Psoas muscle (tissue), 8 donors: ENCODE measurements at places on chromosomes 12 and 14. TPM values are rescaled to one million over a fixed set of nuclear protein-coding genes. Genes with fewer than 3 reads are reported as not detected.

ZDHHC22 gene
- not detected for total RNA-seq

- H3K4me3 ChIP-seq: no peak overlapping the region
- no peaks in the 10 kb centered on the region for H3K4me1 ChIP-seq
- H3K36me3 ChIP-seq: no peaks in the 10 kb centered on the region
- no peak overlapping the region for H3K27ac ChIP-seq
Observed at GRCh38 chr12:64864319-64864718, 39.9 kb downstream of the TBC1D30 start.

CIT gene
- 2.4 TPM for total RNA-seq

GRCh38 chr12:109153821-109154441, 37.5 kb downstream of the ACACB start:
- H3K27me3 ChIP-seq: no peaks in the 10 kb centered on the region
- no peak for DNase-seq
- H3K27ac ChIP-seq: peak overlapping the region; percentile 80
- H3K4me1 ChIP-seq: peaks cover 66% of the 10 kb centered on the region

FLRT2 gene
- 10.2 TPM for total RNA-seq

DNA sequence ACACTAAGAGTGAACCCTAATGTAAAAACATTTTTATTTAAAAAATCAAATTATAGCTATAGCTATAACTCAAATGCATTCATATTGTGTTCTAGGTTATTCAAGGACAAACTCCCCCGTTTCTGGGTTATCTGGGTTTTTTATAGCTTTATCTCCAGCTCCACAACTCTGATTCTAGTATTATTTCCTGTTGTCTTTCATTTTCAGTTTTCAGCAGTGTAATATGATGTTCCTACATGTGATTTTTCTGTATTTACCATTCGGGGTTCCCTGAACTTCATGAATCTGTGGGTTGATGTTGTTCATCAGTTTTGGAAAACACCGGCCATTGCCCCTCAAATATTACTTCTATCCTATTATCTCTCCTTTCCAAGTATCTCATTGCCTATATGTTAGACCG, 221.9 kb upstream of the FOXN3 start:
- H3K27me3 ChIP-seq: no peaks in the 10 kb centered on the region
- no peak for DNase-seq
- H3K27ac ChIP-seq: no peak overlapping the region
- no peak overlapping the region for H3K4me3 ChIP-seq

DNA sequence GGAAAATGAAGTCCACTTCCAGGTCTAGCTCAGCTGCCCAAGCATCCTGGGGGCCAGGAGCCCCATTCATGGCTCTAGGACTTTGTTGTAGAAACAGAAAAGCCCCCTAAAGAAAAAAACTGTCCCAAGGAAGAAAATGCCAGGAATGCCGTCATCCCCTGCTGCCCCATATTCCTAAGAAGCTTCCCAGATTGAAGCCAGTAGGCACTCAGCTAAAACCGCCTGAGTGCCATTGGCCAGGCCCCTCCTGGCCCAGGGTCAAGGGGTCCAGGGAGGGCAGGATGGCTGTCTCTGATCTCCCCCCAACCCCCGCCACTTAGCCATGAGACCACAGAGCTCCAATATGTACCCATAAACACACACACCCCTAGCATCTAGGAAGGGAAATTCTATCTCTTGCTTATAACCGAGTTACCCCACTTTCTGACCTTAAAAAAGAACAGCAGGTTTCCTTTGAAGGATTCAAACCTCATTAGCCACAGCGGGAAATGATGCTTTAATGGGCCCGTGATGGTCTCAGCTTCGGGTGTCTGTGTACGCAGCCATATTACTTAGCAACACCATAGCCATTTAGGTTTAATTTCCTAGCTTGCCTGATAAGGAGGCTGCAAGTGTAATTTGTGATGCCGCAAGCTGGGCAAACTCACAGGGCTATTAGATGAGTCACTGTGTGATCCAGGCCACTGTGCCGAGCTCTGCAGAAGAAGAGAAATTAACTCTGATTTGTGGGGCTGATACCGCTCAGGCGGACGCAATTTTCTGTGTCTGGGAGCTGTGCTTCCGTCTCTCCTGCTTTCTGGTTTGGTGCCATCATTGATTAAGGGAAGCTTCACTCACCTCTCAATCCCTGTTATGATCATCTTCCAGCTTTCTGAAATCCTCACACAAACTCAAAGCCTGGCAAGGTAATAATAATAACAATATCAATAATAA, 84.2 kb downstream of the GCH1 start:
- H3K27me3 ChIP-seq: no peaks in the 10 kb centered on the region
- no peak overlapping the region for H3K4me3 ChIP-seq
- H3K36me3 ChIP-seq: no peaks in the 10 kb centered on the region
- no peak for DNase-seq
- H3K27ac ChIP-seq: no peak overlapping the region

DNA sequence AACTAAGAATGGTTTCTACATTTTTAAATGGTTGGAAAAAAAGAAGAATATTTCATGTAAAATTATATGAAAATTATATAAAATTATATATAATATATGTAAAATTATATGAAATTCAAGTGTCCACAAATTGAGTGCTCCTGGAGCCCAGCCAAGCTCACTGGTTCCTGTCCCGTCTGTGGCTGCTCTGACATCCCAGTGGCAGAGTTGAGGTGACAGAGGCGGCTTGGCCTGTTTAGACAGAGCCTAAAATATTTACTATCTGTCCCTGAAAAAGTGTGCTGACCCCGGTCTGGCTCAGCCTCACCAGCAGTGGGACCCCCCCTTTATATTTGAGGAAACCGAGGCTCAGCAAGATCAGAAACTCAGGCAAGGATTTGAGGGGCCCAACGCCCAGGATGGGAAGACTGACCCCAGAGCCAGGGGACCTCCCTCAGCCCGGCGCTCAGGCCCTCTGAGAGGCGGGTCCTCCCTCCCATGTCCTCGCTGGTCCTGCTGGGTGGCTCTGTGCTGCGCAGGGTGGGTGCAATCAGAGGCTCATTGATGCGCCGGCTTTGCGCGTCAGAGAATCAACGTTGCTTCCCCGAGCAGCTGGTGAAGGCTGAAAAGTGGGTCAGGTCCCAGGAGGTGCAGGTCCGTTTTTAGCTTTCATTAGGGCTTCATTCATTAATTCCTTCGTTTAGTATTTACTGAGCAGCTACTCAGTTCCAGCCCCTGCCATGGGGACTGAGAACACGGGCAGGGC, 21.5 kb upstream of the BEGAIN start:
- H3K27me3 ChIP-seq: peaks cover 14% of the 10 kb centered on the region
- no peaks in the 10 kb centered on the region for H3K36me3 ChIP-seq
- DNase-seq: no peak
- H3K4me3 ChIP-seq: no peak overlapping the region
- no peaks in the 10 kb centered on the region for H3K4me1 ChIP-seq

DNA sequence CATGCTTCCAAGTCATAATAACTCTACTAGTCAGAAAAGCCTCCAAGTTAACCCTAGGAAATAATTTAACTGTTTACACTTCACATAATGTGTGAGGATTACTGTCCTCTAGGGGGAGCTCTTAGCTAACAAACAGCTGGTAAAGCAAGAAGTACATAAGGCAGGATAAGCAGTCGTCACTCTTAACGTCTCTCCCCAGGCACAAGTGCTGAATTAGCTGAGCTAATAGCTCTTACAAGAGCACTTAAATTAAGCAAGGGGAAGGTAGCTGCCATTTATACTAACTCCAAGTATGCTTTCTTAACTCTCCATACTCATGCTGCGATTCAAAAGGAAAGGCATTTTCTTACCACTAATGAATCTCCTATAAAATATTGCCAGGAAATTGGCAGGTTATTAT, 79.3 kb upstream of the TSPAN11 start:
- H3K4me3 ChIP-seq: no peak overlapping the region
- no peak for DNase-seq

- H3K27ac ChIP-seq: no peak overlapping the region
- no peak overlapping the region for H3K4me3 ChIP-seq
- no peaks in the 10 kb centered on the region for H3K27me3 ChIP-seq
- H3K36me3 ChIP-seq: no peaks in the 10 kb centered on the region
- H3K4me1 ChIP-seq: no peaks in the 10 kb centered on the region
- no peak for DNase-seq
Observed at GRCh38 chr12:93982771-93983315, 165.5 kb upstream of the PLXNC1 start.

GRCh38 chr12:69131077-69131476, 108.3 kb upstream of the CPSF6 start:
- H3K36me3 ChIP-seq: no peaks in the 10 kb centered on the region
- no peaks in the 10 kb centered on the region for H3K27me3 ChIP-seq
- H3K4me3 ChIP-seq: no peak overlapping the region
- DNase-seq: no peak
- no peaks in the 10 kb centered on the region for H3K4me1 ChIP-seq

GRCh38 chr12:121260091-121260490, 36.4 kb downstream of the CAMKK2 start:
- H3K27ac ChIP-seq: no peak overlapping the region
- no peaks in the 10 kb centered on the region for H3K27me3 ChIP-seq
- H3K36me3 ChIP-seq: peaks cover 3% of the 10 kb centered on the region
- H3K4me1 ChIP-seq: no peaks in the 10 kb centered on the region

GPRC5A gene
- 0.28 TPM for total RNA-seq

CCNB1IP1 gene
- total RNA-seq: 37.0 TPM

GRCh38 chr12:56152132-56152755, at the start of gene MYL6B:
MYL6B (plus strand) TSS chr12:56152587; CDS start chr12:56153919, 1,332 bp downstream.
- H3K4me1 ChIP-seq: peaks cover 25% of the 10 kb centered on the region
- H3K27me3 ChIP-seq: no peaks in the 10 kb centered on the region
- peak; percentile 97 for DNase-seq
- no peaks in the 10 kb centered on the region for H3K36me3 ChIP-seq

STAC3 gene
- total RNA-seq: 1,127 TPM

GRCh38 chr12:64746663-64747062, 12.5 kb downstream of the GNS start:
- no peak overlapping the region for H3K4me3 ChIP-seq
- no peak overlapping the region for H3K27ac ChIP-seq
- DNase-seq: no peak
- no peaks in the 10 kb centered on the region for H3K27me3 ChIP-seq

- no peak for DNase-seq
- H3K4me1 ChIP-seq: no peaks in the 10 kb centered on the region
Observed at GRCh38 chr12:47910981-47911380, 6.2 kb upstream of the VDR start.

DNA sequence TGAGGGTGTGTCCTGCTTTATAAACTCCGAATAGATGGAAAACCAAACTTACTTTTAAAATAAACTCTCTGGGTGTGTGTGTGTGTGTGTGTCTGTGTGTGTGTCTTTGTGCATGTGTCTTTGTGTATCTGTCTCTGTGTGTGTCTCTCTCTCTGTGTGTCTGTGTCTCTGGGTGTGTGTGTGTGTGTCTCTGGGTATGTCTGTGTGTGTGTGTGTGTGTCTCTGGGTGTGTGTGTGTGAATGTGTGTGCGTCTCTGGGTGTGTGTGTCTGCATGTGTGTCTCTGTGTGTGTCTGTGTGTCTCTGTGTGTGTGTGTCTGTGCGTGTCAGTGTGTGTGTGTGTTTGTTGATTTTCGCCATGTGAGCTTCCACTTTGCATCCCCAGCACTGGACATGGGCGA, 9.2 kb downstream of the RAN start:
- H3K4me1 ChIP-seq: no peaks in the 10 kb centered on the region
- no peak overlapping the region for H3K4me3 ChIP-seq
- DNase-seq: no peak

DNA sequence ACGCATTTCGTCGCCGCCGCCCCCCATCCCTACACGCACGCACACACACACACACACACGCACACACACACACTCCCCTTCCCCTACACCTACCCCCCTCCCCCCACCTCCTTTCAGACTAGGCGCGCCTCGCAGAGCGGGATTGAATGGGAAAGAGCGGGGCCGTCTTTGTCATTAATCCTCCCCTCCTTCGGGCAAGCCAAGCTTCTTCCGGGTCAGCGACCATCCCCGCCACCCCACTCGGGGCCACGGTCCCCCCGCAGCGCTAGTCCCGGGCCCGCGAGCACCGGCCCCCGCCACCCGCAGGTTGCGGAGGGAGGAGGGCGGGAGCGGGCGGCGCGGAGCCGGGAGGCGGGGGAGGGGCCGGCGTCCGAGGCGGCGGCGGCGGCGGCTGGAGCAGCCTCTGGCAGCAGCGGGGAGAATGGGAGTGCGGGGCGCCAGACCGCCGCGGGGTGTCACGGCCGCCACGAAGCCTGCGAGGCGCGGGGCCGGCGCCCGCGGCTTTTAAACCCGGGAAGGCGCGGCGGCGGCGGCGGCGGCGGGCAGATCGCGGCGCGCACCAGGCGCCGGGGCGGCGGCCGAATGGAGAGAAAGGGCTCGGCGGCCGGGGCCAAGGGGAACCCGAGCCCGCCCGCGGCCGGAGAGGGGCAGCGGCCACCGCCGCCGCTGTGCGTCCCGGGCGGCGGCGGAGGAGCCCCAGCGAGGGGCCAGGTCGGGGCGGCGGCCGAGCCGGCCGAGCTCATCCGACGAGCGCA, at the start of gene TTC9:
TSS of gene TTC9 (plus strand) at position 369 of the 755 bp plus-strand sequence. CDS start at position 583, 214 bp downstream.
- H3K36me3 ChIP-seq: no peaks in the 10 kb centered on the region
- peak; percentile 41 for DNase-seq
- peak within 1 kb of the TSS; percentile 80 for H3K4me3 ChIP-seq
- peak within 1 kb of the TSS; percentile 56 for H3K27ac ChIP-seq

- no peak overlapping the region for H3K27ac ChIP-seq
- no peaks in the 10 kb centered on the region for H3K27me3 ChIP-seq
- H3K4me3 ChIP-seq: no peak overlapping the region
- DNase-seq: no peak
Observed at GRCh38 chr14:101855958-101856357, 94.4 kb downstream of the PPP2R5C start.

SUOX gene
- total RNA-seq: 24.6 TPM

XPOT gene
- 23.9 TPM for total RNA-seq

GRCh38 chr14:33063521-33063920, 124.8 kb downstream of the NPAS3 start:
- no peak overlapping the region for H3K4me3 ChIP-seq
- no peaks in the 10 kb centered on the region for H3K36me3 ChIP-seq
- H3K27me3 ChIP-seq: no peaks in the 10 kb centered on the region

GRCh38 chr14:50668826-50669143, 679 bp upstream of the SAV1 start:
- H3K4me3 ChIP-seq: peak overlapping the region; percentile 87
- H3K27ac ChIP-seq: peak overlapping the region; percentile 97
- peaks cover 12% of the 10 kb centered on the region for H3K4me1 ChIP-seq
- no peaks in the 10 kb centered on the region for H3K27me3 ChIP-seq
- H3K36me3 ChIP-seq: peaks cover 12% of the 10 kb centered on the region
- no peak for DNase-seq

DNA sequence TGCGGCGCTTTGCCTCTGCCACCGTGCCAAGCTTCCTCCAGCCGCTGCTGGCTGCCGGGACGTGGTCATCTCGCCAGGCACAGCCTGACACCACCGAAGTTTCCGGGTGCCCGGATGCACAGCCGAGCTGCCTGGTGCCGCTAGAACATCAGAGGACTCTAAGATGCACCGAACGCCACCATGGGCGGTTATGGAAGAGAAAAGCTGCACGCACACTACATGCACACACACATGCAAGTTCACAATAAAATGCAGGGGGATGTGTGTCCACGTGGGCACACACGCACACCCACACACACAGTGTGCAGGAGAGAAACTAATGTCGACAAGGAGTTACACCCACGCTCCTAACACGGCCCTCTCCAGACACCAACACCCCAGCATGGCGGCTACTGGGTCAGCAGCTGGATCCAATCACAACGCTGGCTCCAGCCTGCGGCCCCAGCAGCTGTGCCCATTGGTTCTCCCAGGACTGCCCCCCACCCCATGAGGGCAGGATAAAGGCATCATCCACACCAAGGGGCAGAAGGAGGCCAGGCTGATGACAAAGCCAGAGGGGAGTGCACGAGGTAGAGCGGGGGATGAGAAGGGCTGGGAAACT, 82.7 kb downstream of the BCL11B start:
- no peak overlapping the region for H3K27ac ChIP-seq
- no peak for DNase-seq
- peaks cover 4% of the 10 kb centered on the region for H3K4me1 ChIP-seq
- H3K4me3 ChIP-seq: peak overlapping the region; percentile 36

ITGA7 gene
- total RNA-seq: 297 TPM

RNF212B gene
- not detected for total RNA-seq
